ENCODE measurements at places on chromosomes 12 and 14.

DNA sequence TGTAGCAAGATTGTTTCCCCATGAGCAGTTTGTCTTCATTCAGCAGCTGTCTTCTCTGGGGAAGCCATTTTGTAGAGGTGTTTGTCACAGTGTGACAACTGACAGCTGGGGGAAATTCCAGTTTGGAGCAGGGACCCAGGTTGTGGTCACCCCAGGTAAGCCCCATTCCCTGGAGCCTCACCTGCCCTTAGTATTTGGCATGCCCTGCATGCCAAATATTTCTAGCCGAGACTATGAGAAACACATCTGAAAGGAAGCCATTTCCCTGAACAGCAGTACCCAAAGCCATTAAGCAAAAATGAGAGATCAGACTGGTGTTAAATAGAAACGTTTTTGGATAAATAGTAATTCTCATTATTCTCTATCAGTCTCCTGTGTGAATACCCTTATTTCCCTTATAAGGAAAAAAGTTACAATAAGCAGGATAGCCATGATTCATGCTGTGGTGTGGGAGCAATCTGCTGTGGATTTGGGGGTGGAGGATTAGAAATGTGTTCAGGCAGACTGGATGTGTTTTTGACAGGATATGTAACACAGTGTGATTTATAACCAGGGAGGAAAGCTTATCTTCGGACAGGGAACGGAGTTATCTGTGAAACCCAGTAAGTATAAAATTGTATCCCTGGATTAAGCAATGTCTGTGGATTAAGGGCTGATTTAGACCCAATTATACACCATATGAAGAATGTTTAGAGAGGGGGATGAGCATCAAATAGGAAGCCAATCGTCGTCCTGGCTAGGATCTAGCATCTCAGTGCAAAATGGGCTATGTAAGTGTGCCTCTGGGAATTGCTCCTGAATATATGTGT lies 68.9 kb downstream of the DAD1 start:
- DNase-seq = no peak

- DNase-seq = no peak
These were observed 573.2 kb downstream of the SOX5 start for GRCh38 chr12:23376238-23376637.

DNA sequence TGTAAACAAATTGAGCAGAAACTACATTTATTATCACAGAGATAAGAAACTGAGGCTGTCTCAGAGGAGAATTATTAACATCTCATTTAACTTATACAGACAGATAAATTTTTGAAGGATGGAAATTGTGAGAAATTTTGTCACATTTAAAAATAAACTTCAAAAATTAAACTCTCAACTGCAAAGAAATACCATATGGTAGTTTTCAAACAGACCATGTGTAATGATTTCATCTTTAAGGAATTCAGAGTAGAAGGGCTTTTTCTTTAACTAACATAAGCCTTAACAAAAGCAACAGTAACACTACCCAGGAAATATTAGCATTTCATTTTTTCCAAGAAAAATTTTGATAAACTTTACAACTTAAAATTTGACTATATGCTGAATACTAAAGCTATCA lies 26.6 kb downstream of the NUP37 start:
- DNase-seq = no peak

- DNase-seq = no peak
These were observed 82.5 kb downstream of the PRICKLE1 start for GRCh38 chr12:42507081-42507480.

- DNase-seq = no peak
These were observed 53.9 kb downstream of the ISCA2 start for GRCh38 chr14:74547331-74547927.

DNA sequence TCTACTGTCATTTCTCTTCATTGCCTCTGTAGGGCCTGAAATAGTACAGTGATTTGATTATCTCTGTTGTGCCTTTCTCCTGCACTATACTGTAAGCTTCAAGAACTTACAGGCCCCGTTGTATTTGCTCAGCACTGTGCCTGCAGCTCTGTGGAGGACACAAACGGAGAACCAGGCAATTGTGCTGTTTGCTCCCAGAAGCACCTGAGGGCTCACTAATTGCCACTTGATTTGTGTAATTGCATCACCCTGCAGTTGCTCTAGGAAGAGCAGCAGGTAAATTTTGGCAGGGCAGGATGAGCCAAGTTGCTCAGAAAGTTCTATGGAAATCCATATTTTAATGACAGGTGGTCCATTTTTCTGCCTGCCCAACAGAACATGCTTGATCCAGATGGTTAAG lies 11.6 kb upstream of the KRT82 start:
- no peak for DNase-seq

DNA sequence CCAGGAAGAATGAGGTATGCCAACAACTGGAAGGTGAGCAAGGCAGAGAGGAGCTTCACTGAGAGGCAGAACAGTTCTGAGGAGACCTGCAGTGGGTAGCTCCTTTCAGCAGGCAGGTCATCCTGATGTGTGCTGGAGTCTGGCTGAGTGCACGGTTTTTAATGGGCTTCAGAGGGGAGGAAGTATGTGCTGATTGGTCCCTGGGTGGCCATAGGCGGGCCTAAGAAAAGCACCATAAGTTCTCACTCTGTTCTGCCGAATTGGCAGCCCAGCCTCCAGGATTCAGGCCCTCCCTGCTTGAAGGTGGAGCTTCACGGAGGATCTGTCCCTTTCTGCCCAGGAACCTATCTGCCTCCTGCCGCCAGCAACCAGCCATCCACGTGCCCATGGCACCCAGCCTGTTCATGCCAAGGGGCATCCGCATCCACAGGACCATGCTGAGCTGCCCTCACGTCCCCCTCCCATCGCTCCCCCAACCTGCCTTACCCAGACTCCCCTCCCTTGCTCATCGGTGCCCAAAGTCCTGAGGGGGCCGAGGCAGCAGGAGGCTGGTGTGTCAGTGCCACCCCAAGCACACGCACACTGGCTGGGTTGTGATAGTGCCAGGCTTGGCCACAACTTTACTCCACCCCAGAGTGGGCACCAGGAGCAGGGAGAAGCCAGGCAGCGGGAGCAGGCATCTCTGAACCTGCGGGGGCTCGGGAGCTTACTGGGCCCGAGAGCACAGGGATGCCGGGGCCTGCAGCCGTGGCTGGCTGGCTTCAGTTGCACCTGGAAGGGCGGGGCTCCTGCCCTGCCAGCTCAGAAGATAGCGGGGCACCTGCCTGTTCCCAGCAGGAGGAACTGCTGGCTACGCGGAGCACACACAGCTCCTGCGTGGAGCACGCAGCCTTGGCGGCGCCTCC lies 608.4 kb upstream of the FOXG1 start:
- peak; percentile 74 for DNase-seq

DNA sequence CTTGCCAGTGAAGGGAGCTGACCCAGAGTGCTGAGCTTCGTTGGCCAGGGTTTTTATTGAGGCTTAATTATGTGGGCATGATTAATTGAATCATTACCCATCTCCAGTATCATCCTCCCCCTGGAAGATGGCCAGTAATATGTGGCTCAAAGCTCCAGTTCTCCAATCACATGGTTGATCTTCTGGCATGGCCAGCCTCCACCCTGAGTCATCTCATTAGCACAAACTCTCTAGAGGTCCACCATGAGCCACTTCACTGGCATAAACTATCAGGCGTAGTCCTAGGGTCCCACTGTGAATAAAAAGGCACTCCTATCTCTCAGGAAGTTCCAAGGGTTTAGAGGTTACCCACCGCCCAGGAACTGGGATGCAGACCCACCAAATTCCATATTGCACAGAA lies 135.0 kb downstream of the ANO6 start:
- no peak for DNase-seq

DNA sequence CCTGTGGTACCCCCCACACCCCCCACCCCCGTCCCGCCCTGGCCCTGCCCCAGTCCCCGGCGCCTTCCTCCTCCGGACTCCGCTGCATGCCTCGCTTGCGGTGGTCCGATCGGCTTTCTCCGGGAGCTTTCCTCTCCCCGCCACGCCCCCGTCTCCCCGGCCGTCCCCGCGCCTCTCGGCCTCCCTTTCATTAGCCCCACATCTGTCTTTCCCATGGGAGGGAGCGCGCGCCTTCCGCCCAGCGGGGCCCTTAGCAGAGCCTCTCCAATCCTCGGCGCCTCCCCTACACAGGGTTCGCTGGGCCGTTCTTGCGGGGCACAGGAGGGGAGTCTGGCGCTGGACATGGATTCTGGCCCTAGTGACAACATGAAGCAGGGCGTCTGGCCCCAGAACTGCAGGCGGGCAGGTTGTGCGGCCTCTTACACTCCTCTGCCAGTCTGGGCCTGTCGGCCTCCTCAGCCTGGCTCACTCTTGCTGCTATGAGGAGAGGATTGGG lies 1.5 kb upstream of the EFS start:
- DNase-seq = peak; percentile 69

DNA sequence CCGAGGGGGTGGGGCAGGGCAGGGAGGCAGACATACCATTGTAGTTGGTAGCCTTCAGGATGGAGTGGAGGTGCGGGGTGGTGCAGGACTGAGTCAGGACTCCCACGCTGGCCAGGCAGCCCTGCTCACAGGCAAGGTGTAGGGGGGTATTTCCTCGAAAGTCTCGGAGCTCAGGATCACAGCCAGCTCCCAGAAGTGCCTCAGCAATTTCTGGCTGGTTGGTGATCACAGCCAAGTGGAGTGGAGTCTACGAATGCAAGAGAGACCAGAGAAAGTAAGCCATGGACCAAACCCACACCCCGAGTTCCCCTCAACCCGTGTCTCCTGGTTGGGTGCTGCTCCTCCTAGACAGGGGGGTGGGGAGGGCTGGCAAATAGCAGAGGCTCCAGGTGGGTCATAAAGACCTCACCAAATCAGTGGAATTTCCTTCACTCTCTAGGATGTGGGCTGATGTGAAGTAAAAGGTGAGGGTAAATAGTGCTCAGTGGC lies 1.4 kb downstream of the NFKBIA start:
- DNase-seq = no peak

GRCh38 chr14:74176400-74176793 lies 62.9 kb upstream of the VSX2 start:
- no peak for DNase-seq

DNA sequence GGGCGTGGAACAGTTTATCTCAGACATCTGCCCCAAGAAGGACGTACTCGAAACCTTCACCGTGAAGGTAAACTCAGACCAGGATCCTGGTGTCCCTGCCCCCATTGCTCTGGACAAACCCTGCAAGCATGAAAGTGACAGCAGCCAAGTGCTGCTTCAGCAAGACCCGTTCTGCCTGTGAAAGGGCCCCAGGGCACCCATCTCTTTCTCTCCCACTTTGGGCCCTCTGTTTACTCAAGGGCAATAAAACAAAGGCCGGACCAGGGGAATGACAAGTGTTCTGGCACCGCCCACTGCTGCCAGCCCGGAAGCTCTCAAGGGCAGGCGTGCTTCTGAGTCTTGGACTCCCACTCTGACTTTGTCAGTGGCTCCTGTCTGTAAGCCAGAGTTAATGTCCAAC lies 35.3 kb downstream of the CD9 start:
- DNase-seq = no peak

DNA sequence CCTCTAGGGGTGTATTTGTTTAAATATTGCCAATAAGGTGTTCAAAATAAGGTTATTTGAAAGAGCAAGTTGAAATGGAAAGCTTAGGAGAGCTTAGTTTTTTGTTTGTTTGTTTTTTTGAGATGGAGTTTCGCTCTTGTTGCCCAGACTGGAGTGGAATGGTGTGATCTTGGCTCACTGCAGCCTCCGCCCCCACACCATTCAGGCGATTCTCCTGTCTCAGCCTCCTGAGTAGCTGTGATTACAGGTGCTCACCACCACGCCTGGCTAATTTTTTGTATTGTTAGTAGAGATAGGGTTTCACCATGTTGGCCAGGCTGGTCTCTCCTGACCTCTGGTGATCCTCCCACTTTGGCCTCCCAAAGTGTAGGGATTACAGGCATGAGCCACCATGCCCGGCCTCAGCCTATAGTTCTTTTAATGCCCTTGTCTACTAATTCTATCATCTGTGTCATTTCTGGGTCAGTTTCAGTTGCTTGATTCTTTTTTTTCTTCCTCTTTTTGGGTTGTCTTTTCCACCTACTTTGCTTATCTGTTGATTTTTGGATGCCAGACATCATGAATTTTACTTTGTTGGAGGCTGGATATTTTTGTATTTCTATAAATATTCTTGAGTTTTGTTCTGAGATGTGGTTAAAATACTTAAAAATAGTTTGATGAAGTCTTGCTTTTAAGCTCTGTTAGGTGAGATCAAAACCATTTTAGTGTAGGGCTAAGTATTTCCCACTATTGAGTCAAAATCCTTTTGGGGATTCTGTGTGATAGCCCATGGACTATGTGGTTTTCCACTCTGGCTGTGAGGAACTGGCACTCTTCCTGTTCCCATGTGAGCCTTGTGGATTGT lies 18.7 kb downstream of the RCOR1 start:
- DNase-seq = no peak

DNA sequence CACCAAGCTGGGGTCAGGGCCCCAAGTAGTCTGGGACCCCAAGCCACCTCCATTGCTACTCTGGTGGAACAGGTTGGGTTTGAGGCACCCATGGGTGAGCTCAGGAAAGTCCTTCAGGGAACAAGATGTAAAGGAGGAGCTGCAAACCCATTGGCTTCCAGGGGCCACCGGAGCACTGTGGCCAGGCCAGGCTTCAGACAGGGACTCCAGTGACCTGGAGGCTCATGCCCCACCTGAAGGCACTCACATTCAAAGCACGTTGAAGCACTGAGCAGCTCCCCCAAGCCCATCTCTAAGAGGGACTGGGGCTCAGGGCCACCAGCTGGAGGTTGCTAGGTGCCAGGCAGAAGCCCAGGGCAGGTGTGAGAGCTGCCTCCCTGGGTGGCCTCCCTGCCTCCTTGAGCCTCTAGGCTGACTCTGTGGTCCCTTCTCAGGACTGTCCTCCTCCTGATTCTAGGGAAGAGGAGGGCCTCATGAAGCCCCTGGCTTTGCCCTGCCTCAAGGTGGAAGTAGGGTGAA lies 49.1 kb downstream of the FAM222A start:
- DNase-seq = no peak

- DNase-seq = no peak
These were observed 46.7 kb upstream of the PTPRR start for GRCh38 chr12:70966996-70967790.

GRCh38 chr14:29320286-29320685 lies 553.7 kb downstream of the FOXG1 start:
- DNase-seq = no peak

- DNase-seq = no peak
These were observed 174.9 kb downstream of the BCAT1 start for GRCh38 chr12:24773996-24774395.

GRCh38 chr14:105167303-105168092 lies 1.1 kb downstream of the JAG2 start:
- DNase-seq = no peak

DNA sequence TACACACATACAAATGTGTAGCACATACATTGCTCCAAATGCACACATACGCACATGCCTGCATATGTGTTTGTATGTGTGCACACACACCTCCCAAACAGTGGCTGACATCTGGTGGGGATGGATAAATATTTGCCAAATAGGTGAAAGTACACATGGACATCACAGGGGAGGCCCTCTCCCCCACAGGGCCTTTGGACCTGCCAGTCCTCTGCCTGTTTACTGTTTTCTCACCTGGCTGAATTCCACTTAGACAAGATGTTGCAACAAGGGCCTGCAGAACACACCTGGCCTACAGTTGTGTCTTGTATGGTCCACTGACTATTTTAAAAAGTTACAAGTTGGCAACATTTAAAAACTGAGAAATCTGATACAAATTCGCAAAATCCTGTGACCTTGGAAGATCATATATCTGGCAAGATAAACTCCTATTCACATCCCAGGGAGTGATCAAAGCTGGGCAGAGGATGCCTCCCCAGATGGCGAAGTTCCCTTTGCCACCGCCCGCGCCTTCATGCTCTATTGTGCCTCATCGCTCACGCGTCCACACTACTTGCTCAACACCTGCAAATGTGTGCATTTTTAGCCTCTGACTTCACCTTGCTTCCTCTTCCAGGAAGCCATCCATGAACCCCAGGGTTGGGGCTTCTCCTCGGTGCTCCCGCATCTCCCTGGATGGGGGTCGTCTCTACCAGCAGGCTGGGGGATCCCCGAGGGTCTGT lies 118.4 kb upstream of the FZD10 start:
- no peak for DNase-seq

Data from lower leg skin (tissue), 4 donors.